ENCODE measurements at places on chromosomes 1 and 21. TPM values are rescaled to one million over a fixed set of nuclear protein-coding genes. Genes with fewer than 3 reads are reported as not detected.

DNA sequence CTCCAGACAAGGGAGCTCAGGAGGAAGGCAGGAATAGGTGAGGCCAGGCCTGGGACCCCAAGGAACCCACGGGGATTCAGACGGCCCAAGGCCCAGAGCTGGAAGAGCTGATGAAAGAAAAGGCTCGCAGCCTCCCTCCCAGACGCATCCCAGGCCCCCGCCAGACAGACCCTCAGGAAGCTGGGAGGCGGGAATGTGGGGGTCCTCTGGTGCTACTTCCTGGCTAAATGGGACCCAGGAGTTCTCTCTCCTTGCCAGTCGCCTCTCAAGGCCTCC is 430 bp downstream of the FBXO2 start:
- DNase-seq, result no peak

DNA sequence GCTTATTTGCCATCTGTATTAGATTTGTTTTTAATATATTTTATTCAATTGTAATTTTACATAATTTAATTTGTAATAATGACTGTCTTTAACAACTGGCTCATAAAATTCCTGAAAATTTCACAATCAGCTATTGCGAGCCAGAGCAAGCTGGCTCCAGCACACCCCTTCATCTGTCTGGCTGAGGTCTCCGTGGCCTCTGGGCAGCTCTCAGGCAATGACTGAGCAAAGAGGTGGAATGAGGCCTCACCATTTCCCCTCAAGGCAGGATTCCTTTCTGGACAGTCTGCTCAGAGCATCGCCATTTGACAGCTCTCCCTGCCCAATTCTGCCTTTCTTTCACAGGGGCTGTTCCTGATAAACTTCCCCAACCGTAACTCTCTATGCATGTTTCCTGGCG is 5.8 kb upstream of the KANK4 start:
- DNase-seq, result no peak

GRCh38 chr1:235648407-235648907 is 1.1 kb downstream of the GNG4 start:
- DNase-seq, result no peak

DNA sequence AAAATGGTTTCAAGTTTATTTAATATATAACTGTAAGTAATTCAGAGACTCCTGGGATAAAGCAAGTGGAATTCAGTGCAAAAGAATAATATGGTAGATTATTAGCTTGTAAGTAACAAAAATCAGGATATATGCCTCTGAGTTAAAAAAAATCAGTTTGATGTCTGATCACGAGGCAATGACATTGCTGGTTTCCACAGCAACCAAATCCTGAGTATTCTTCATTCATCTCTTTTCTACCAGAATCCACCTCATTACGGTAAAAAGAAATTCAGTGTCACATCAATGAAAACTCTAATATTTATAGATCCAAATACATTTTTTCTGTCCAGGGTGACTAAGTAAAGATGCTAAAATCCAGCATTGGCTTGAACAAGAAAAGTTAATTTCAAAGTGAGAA is 642.3 kb upstream of the TMPRSS15 start:
- DNase-seq, result no peak

DNA sequence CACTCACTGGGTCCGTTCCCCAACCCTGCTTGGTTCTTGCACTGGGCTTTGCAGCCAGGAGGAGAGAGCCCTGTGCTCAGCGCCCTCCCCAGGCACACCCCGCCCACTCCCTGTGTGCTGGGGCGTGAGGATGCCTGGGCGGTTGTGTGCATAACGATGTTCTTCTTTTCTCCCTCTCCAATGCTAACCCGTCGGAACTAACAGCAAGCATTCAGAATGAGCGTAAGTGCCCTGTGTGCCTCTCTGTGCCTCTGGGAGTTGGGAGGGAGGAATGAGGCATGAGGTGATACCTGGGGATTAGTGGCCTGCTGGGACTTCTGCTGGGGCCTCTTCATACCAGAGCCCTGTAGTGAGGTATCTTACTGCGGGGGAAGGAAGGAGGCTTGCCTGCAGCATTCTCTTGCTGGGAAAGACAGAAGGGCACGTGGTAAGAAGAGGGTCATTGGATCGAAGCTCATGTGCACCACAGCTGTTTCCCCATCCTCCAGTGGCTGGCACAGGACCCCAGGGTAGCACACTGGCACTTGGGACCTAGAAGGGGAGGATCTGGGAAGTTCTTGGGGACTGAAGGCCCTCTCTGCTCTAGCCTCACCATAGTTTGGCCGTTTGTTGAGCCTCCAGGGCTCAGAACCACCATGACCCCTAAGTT is 79.8 kb downstream of the NFASC start:
- DNase-seq, result no peak

- no peak for DNase-seq
Measured at GRCh38 chr1:2819429-2819828, 17.9 kb upstream of the TTC34 start.

TRNP1 gene
- 188 TPM for total RNA-seq

ARHGEF16 gene
- total RNA-seq, result 110 TPM

ANKRD65 gene
- 5.1 TPM for total RNA-seq

CDK18 gene
- total RNA-seq, result 57.2 TPM

ESPN gene
- 1.8 TPM for total RNA-seq

TSPEAR gene
- total RNA-seq, result 0.18 TPM

HSD11B1 gene
- not detected for total RNA-seq

DNAH14 gene
- total RNA-seq, result 158 TPM

FCER1G gene
- not detected for total RNA-seq

ELF3 gene
- 289 TPM for total RNA-seq

SPATC1L gene
- total RNA-seq, result 0.72 TPM

RCC1 gene
- 24.6 TPM for total RNA-seq

PDE9A gene
- total RNA-seq, result 16.8 TPM

FAM177B gene
- total RNA-seq, result 39.7 TPM
